ENCODE measurements at places on chromosomes 12 and 14. TPM values are rescaled to one million over a fixed set of nuclear protein-coding genes. Genes with fewer than 3 reads are reported as not detected.

GRCh38 chr12:22925623-22926022 lies 300.7 kb downstream of the ETNK1 start:
- no peak for DNase-seq

GRCh38 chr12:103798586-103798985 lies 42.4 kb downstream of the NT5DC3 start:
- no peak for DNase-seq

DNA sequence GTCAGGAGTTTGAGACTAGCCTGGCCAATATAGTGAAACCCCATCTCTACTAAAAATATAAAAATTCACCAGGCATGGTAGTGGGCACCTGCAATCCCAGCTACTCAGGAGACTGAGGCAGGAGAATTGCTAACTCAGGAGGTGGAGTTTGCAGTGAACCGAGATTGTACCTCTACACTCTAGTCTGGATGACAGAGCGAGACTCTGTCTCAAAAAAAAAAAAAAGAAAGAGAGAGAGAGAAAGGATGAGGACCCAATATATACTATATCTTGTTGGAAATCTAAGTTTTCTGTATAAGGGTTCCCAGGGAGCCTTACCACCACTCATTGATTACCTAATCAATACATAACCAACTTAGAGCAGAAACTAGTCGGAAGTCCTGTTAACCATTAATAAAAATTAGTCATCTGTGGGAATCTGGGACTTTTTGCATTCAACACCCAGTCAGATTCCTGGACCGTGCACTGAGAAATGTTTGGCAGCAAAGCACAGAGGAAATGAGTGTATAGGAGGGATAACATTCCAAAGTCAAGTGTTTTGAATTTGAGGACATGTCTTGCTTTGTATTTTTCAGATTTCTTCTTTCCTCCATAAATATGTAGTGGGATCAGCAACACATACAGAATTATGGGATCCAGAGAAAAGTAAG lies 44.8 kb upstream of the NR2C1 start:
- no peak for DNase-seq

DNA sequence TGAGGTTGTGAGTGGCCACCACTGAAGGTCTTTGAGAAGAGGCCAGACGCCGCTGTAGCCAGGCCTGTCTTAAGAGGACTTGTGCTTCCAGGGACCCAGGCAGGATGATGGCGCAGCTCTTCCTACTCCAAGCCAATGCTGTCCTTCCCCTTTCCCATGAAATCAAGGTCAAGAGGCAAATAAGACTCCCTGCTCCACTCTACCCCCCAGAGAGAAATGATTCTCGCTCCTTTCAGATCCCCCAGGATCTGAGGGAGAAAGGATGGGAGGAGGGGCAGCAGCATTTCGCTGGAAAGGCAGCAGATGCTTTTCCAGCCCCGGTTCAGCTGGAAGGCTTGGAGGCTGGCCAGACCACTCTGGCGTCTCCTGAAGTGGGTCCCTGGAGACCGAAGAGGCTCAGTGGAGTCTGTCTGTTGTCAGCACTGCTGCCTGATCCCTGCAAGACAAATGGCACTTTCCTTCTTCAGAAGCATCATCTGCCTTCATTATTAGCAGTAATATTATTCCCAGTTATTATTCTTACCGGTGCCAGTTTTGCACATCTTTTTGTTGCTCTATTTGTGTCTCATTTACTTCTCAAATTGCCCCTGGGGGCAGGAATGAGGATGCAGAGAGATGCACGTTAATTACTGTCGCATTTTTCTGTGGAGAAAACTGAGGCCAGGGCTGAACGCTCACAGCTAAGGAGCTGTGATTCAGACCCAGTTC lies 51.4 kb downstream of the C14orf132 start:
- no peak for DNase-seq

- no peak for DNase-seq
Measured at GRCh38 chr12:89243771-89244170, 108.5 kb downstream of the DUSP6 start.

GRCh38 chr12:124532331-124532750 lies 35.1 kb downstream of the NCOR2 start:
- no peak for DNase-seq

- DNase-seq: no peak
Measured at GRCh38 chr12:90075685-90076084, 367.0 kb upstream of the ATP2B1 start.

DNA sequence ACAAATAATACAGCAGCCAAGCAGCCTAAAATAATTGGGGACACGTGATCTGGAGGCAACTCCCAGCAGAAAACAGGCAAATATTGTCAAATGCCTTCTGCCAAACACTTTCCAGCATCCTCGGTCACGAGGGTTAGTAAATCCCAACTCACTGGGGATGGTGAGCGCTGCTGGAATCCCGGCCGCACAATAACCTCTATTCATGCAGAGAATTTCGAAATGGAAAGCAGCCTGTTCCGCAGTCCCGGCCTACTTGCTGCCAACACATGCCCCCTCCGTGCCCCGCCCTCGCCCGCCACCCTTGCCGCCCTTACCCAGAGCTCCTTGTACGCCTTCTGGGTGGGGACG lies 62.2 kb downstream of the RFX4 start:
- DNase-seq: no peak

DNA sequence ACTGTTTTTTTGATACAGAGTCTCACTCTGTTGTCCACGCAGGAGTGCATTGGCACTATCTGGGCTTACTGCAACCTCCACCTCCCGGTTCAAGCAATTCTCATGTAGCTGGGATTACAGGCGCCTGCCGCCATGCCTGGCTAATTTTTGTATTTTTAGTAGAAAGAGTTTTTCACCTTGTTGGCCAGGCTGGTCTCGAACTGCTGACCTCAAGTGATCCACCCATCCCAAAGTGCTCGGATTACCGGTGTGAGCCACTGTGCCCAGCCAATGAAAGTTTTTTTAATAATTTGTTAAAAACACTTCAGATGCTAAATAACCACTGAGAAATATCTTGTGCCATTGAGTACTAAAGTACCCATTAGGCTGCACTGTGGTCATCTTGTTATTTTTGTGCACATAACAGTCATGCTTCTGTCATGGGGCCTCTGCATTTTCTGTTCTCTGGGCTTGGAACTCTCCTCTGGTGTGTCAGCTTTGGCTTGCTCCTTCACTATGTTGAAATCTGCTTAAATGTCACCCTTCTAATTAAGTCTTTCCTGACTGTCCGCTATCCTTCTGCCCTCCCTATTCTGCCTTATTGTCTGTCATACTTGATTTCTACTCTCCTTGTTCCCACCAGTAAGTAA lies 105.1 kb downstream of the KTN1 start:
- no peak for DNase-seq

DNA sequence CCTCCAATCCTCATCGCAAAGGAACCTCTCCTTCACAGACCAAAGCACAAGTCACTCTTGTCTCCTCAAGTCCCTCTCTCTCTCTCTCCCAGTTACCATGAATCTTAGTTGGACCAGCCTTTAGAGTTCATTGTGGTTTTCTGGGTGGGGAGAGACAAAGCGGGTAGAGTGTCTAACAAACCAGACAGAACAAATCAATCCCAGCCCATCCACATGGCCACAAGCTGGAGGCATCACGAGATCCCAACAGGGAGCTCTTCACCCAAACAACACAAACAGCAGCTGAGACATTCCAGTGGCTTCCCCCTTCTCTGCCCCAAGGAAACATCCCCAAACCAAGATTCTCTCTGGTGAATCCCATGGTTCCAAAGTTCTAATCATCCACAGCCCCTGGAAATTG lies 22.4 kb downstream of the ACTN1 start:
- no peak for DNase-seq

DNA sequence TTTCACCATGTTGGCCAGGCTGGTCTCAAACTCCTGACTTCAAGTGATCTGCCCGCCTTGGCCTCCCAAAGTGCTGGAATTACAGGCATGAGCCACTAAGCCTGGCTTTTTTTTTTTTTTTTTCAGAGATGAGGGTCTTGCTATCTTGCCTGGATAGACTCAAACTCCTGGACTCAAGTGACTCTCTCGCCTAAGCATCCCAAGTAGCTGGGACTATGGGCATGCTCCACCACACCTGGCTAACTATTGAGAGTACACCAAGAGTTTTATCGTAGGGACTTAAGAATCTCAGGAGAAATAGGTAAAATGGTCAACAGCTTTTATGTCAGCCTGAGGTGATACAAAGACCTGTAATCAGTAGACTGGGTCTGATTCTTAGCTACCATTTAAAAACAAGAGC lies 31.2 kb upstream of the SIX1 start:
- DNase-seq: no peak

DNA sequence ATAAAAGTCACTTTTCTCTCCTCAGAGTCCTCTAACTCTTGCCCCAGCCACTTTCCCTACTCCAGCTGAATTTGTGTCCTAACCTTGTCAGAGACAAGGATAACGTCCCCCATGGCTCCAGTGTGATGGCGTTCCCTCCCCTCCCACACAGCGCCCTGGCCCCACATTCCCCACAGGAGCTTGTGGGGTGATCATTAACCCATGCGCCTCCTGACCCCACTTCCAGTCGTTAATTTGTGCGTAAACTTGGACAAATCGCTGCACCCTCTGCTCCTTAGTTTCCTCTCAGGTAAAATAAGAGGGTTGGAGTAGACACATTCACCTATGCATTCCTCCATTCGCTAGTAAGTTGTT lies 22.9 kb upstream of the BCDIN3D start:
- no peak for DNase-seq

DNA sequence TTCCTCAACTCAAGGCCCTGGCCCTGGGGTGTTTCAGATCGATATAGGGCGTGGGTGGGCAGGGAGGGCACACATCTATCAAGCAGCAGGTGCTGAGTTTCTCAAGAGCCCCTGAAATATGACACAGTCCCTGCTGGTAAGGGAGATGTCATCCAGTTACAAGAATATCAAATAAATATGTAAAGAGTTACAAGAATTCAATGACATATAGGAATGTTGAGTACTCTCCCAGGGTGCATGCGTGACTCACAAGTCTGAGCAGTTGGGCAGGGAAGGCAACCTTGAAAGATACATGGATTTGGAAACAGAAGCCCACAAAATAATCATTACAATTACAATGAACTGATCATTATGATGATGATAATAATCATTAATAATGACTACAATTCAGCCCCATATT lies 35.2 kb downstream of the MVK start:
- no peak for DNase-seq

- DNase-seq: no peak
Measured at GRCh38 chr14:90567991-90568390, 171.2 kb downstream of the CALM1 start.

DNA sequence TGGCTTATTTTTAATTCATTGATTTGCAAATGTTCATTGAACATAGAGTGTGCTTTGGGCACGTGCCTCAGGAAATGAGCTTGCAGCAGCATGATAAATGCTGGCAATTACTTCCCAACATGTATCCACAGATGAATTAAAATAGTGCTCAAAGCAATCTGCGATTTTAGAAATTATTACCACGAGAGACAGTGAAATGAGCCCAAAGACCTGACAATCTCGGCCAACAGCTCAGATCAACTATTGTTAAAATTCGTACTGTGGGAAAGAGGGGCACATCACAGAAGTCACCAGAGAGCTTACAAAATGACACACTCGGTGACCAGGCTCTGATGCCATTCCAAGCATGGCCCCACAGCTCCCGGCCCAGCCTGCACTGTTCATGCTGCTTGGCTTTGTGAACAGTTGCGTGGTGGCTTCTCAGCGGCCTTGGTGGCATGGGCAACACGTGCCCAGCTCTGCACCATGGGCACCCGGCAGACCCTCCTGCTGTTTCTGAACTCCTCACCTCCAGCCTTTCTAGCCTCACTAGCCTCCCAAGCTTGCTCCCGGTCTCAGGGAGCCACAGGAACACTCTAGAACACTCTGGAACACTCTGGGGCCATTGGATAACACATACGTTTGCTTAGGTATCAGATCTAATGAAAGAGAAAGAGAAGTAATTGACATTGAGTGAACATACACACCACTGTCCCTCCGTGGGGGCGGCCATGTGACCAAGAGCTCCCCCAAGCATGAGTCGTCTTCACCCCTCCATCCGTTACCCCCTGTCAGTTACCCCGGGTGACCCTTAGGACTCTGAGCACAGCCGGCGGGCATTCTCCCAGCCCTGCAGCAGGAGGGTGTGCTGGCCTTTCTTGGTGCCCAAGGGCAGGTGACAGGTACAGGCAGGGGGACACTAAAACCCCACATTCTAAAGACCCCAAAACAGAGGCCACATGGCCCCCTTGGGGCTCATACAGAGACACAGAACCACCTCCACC lies 28.0 kb downstream of the RIMBP2 start:
- DNase-seq: no peak

- DNase-seq: no peak
Measured at GRCh38 chr14:53523226-53523625, 370.1 kb upstream of the DDHD1 start.

- no peak for DNase-seq
Measured at GRCh38 chr12:92164712-92165111, 19.1 kb upstream of the BTG1 start.

GRCh38 chr12:111359231-111359913 lies 9.5 kb downstream of the PHETA1 start:
- DNase-seq: no peak

- no peak for DNase-seq
Measured at GRCh38 chr12:64450711-64451486, 1.0 kb upstream of the TBK1 start.

DNA sequence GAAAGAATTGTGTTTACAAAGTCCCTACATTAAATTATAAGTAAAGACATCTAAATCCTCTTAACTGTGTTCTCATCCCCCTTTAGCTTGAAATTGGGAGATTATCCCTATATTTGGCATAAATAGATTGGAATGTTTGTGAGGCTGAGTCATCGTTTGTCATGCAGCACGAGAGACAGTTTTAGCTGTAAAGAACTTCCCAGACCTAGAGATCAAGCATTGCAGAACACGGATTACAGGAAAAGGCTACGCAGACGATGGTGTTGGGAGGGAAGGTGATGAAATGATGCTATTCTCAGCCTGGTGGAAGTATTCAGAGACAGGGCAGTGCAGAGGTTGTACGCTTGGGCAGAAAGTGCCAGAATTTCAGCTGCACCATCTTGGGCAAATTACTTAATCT lies 93.8 kb downstream of the PTPRB start:
- DNase-seq: no peak

DNA sequence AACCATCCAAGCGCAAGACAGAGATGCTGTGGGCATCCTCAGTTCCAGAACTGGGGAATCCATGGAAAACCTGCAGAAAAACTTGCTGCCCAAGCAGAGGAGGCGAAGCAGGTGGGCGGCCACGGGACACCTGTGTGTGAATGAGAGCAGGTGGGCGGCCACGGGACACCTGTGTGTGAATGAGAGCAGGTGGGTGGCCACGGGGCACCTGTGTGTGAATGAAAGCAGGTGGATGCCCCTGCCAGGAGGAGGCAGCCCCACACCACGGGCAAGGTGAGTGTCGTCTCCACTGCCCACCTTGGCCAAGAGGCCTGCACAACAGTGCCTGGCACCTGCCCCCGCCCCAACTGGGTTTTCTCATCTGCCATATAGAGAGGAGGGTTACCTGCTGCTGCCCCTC lies 59.2 kb downstream of the GSC start:
- no peak for DNase-seq

The BBS10 gene
- total RNA-seq: 3.5 TPM

The AKAP5 gene
- total RNA-seq: 1.3 TPM

The CACNA1C gene
- 0.07 TPM for total RNA-seq

The ZNF26 gene
- 29.6 TPM for total RNA-seq

The WNT5B gene
- not detected for total RNA-seq

The NRXN3 gene
- total RNA-seq: not detected

The EXD2 gene
- total RNA-seq: 5.3 TPM

The ZNF84 gene
- 20.2 TPM for total RNA-seq

The CDH24 gene
- 2.9 TPM for total RNA-seq

The SRRM4 gene
- total RNA-seq: not detected

The PDE3A gene
- total RNA-seq: 0.30 TPM

The MYO1H gene
- total RNA-seq: not detected

The LMO3 gene
- not detected for total RNA-seq

The NACA gene
- total RNA-seq: 920 TPM
